Left hindlimb (tissue), 1 donor: ENCODE measurements at places on chromosomes 6 and 20.

DNA sequence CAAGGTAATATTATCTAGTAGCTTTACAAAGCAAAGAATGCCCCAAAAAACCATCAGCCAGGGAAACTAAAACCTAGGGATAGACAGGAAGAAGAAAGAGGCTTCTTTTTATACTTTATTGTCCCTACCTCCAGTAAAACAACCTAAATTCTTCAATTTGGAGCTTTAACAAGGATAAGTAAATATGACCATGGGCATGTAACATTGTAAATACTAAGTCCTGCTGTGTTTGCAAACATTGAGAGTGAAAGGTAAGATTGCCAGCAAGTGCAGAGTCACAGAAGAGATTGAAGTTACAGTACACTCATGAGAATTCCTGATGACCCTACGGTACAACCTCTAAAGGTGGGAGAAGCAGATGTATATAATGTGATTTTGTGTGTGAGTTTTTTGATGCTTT, 117.2 kb downstream of the FOXO3 start:
- no peak for DNase-seq

- DNase-seq = no peak
These were observed 55.7 kb upstream of the TNFAIP3 start for GRCh38 chr6:137811121-137811915.

GRCh38 chr6:119575721-119576120, 226.2 kb upstream of the MAN1A1 start:
- no peak for DNase-seq

- no peak for DNase-seq
These were observed 35.9 kb upstream of the STX16 start for GRCh38 chr20:58614984-58615760.

DNA sequence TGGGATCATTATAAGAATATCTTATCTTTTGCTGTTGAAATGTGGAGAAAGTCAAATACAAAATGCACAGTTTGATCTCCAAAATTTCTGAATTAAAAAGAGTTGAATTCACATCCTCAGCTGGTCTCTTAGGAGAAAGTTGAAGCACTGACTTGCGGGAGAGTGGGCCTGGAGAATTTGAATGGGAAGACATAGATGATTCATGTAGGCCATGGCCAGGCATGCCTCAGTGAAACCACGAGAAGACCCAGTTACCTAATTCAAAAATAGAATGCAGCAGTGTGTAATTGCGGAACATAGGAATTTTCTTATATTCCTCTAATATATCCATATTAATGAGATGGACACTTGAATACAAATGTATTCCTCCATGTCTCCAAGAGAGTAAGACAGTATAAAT, 53.0 kb upstream of the DTNBP1 start:
- no peak for DNase-seq

DNA sequence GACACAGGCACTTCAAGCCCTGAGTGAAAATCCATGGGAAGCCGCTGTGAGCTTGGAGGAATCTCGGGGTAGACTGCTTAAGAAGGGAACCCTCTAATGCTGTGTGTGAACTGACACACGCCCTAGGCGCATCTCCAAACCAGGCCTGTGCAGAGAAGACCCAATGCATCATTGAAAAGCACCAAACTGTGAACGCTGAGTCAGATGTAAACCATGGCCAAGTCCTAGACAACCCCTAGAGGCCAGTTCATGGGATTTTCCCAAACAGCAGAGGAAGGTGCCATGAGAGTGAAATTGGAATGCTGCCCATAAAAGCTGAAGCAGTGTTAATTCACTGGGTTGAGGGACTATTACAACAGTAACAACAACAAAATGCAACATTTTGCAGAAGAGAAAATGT, 296.5 kb downstream of the SMOC2 start:
- no peak for DNase-seq
